Activated T-cell treated with anti-CD3 and anti-CD28 coated beads, Interleukin-2, amount 50 U/mL, for 72 hours (primary cell): ENCODE measurements at places on chromosomes 11 and 22.

DNA sequence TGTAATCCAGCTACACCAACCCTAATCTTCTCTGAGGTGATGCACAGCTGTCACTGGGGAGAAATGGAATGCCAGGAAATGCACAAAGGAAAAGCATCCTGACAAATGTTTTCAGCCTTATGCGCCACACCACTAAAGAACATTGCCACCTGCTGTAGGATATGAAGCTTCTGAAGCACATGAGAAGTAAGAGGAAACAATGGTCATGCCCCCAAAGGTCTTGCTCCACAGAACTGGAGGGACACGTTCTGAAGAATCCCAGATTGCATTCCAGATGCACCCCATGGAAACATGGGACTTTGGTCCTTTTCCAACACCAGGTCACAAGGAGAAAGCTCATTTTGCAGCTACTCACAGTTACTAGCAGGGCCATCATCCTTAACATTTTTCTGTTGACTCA, 48.7 kb upstream of the ZBED5 start:
- no peak for DNase-seq

DNA sequence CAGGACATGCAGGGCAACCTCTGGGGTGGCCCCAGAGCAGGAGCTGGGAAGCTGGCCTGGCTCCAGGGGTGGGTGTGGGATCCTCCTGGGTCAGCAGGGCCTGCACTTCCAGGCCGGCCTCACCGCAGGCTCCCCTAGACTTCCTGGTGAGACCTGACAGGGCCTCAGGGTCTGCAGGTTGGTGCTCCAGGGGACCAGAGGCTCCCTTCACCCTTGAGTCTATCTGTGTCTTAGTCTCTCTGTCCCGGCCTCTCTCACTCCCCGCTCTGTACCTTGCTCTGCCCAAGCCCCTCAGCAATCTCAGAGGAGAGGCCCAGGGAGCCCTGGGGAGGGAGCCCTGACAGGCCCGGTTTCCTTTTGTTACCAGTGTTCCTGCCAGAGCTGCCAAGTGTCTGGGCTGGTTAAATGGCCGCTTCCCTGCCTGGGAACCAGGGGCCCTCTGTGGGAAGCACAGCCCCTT, 13.9 kb downstream of the CD82 start:
- no peak for DNase-seq

DNA sequence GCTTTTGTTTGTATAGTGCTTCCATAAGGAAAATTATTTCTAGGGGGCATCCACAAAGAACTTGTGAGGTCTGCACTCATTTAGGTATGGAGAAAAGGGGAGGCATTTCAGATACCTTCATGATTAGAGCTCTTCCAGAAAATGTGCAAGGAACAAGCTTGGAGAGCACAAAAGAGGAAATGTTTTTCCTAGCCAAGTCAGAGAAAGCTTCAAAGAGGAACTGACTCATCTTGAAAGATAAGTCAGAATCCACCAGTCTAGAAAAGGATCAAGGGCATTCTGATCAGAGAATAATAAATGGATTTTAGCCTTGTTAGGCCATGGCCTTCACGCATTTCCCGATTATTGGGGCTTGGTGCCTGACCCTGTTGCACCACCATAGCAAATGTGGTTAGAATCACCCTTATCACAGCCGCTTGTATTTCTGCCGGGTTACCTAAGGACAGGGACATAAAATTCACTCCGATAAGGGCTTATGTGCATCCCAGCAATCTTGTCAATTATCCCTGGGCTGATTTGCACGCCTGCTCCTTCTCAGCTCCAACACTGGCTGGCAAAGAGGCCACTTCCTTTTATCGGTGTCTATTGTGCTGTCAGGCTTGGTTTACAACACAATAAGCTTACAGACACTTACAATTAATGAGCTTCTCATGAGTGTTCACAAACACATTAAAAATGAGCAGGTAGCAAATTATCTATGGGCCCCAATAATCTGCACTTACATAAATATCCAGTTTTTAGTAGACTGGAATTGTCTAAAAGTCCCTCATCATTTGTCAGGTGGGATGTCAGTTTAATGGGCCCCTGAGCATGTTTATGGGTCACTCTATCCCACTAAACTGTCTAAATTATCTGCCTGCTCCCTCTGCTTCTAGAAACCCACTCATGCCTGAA, 613.5 kb downstream of the SOX6 start:
- DNase-seq: no peak

GRCh38 chr11:13927481-13927880, 35.0 kb upstream of the SPON1 start:
- no peak for DNase-seq

DNA sequence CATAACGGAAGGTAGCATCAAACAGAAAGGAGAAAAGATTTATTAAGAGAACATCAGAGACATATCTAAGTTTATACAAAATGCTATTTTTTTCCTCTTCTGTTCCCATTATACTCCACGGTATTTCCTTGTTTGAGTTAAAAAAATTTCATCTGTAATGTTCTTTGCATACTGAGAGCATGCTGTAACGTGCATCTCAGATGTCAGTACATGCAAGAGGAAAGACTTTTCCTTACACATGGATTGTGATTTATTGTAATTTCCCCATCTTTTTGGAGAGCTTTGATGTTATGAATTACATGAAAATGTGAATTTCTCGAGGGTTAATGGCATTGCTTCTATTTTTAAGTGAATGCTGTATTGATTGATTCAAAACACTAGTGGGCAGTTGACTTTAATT, 1164.0 kb downstream of the LRRC4C start:
- DNase-seq: no peak

- DNase-seq: no peak
Observed at GRCh38 chr11:100961633-100962032, 168.0 kb downstream of the PGR start.

GRCh38 chr11:112719736-112720525, 241.3 kb upstream of the NCAM1 start:
- no peak for DNase-seq

GRCh38 chr22:28989484-28989883, 72.1 kb downstream of the C22orf31 start:
- no peak for DNase-seq

GRCh38 chr11:130180896-130181294, 21.3 kb downstream of the ST14 start:
- no peak for DNase-seq

DNA sequence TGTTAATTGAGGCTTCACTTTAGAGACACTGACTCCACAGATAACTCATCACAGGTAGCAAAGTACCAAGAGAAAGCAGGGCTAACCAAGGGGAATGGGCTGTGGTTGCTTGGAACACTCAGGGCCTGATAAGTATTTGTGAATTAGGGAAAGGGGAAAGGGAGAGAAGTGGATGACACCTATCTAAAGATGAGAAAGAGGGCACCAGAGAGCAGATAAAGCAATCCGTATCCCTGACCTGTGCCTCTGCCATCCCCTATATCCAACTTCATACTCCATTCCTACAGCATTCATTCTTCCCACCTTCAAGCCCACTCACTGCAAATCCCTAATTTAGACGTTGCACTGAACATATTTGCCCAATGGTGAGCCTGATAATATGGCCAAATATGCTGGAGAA, 43.0 kb upstream of the API5 start:
- DNase-seq: no peak

DNA sequence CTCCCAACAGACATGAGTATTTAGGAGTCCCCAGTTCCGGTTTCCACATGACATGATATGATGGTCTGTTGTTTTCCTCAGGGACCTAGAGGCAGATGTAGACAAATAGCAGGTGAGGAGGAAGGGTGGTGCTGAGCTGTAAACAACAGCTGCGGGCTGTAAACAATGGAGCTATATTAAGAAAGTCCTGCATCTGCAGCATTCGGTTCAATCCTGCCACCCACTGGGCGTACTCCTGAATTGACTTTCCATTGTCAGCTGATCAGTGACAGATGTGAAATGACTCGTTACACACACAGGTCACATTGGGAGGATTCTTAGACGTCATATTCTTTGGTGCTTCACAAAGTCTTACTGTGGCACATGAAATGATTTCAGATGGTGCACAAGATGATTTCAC, 26.8 kb upstream of the RAG1 start:
- DNase-seq: peak; percentile 41

GRCh38 chr11:105923252-105923651, 98.8 kb downstream of the MSANTD4 start:
- no peak for DNase-seq

DNA sequence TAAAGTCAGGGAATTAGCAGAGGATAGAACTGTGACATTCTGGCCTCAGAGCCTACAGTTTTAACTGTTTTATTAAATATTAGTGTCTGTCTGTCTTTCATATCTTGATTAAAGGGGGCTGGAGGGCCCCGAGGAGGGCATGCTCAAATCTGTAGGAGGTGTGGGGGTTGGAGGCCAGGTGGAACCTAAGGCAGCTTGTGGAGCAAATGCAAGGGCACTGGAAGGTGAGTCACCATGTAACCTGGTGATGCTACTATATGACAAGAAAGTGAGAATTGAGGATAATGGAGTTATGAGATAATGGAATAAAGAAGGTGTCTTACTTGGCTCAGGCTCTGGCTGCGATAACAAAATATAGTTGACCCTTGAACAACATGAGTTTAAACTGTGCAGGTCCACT, 27.3 kb upstream of the TMEM86A start:
- DNase-seq: peak; percentile 17
